ENCODE measurements at places on chromosomes 11 and 22. TPM values are rescaled to one million over a fixed set of nuclear protein-coding genes. Genes with fewer than 3 reads are reported as not detected.

DNA sequence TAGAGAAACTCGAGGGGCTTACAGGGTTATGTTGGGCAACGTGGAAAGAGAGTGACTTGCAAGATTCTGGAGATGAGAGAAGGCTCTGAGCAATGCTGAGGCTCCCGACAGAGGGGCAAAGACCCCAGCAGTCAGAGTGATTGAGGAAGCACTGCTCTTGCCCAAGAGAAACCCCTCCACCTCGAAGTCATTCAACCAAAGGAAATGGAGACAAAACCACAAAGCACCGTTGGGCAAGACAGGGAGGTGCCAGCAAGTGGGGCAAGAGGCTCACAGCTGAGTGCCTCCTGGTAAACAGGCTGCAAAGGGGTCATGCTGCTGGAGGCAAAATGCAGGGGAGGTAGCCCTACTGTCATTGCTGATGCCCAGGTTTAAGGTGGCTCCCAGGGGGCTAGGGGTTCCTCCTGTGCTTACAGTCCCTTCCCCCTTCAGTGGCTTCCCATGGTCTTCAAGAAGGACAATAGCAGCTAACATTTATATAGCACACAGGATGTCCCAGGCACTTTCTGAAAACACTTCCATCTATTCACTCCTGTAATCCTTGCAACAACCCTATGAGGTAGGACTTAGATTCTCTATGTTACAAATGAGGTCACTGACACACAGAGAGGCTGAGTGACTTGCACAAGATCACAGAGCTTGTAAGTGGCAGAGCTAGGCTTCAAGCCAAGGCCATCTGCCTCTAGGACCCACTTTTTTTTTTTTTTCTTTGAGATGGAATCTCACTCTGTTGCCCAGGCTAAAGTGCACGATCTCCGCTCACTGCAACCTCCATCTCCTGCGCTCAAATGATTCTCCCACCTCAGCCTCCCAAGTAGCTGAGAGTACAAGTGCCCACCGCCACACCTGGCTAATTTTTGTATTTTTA, 18.1 kb upstream of the MYH9 start:
- DNase-seq: peak; percentile 33

RPS3 gene
- total RNA-seq: 2,924 TPM

DNA sequence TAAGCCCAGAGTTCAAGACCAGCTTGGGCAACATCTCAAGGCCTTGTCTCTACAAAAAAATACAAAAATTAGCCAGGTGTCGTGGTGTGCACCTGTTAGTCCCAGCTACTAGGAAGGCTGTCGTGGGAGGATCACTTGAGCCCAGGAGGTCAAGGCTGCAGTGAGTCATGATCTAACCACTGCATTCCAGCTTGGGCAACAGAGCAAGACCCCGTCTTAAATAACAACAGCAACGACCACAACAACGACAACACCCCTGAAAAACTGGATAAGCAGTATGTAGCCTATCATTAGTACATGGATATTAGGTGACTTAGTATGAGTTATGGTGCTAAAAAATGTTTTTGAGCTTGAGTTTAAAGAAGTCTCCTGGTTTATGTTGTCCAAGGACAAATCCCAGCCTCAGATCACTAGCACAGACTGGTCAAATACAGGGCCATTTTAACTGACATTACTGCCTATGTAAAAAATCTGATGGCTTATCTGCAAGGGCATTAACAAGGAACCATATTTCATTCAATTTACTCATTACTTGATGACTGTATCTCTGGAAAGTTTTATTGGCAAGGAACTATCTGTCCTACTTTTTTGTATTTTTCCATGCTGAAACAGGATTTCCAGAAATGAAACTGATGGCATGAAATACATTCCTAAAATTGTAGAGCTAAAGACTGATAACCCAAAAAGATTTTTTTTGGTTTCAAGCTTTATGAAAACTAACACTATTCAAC, 23.4 kb downstream of the C2CD3 start:
- no peak for DNase-seq

DNA sequence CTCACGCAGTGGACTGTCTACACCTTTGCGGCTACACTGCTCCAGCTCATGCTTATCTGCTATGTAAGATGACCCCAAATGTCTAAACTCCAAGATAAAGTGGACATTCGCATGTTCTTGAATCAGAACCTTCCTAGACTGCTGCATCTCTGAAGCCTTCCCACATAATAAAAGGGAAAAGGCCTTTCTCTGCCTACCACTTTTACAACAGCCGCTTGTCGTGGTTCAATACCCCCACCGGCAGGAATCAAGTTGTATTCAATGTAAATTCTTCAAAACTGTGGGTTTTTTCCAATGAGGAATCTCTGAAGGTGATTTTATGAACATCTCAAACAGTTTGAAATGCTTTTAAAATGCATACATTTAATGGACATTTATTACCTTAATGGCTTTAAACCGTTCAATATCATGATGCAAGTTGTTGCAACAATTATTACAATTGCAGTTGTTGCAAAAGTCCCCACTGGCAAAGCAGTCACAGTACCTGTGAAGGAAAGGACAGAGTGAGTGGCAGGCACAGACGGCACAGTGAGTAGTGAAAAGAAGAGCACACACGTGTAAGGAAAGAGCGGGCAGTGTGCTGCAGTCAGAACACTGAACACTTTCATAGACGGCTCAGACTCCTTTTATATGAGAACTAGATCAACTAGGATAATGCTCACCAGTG, 31.2 kb downstream of the GAL start:
- DNase-seq: no peak

GRCh38 chr11:82895437-82896091, 4.7 kb downstream of the PRCP start:
- no peak for DNase-seq

RIN1 gene
- 0.78 TPM for total RNA-seq

DNA sequence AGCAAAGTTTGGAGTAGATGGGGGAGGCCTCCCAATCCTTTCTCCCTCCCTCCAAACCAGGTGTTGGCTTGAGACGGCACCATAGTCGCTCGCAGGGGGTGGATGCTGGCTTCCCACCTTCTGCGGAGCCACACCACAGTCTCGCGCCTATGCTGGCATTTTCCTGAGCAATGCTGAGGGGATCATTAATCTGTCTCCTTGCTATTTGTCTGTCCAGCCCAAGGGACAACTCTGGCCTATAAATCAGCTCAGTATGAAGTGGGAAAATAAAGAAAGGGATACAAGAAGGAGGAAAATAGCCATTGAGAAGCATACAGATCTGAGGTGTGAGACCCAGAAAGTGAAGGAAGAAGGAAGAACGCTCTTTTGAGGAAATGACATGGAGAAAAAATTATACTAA, 53.5 kb upstream of the CADM1 start:
- no peak for DNase-seq

RFPL2 gene
- total RNA-seq: 0.26 TPM

GRCh38 chr22:20383538-20383937, 10.4 kb upstream of the ZNF74 start:
- DNase-seq: no peak

DNA sequence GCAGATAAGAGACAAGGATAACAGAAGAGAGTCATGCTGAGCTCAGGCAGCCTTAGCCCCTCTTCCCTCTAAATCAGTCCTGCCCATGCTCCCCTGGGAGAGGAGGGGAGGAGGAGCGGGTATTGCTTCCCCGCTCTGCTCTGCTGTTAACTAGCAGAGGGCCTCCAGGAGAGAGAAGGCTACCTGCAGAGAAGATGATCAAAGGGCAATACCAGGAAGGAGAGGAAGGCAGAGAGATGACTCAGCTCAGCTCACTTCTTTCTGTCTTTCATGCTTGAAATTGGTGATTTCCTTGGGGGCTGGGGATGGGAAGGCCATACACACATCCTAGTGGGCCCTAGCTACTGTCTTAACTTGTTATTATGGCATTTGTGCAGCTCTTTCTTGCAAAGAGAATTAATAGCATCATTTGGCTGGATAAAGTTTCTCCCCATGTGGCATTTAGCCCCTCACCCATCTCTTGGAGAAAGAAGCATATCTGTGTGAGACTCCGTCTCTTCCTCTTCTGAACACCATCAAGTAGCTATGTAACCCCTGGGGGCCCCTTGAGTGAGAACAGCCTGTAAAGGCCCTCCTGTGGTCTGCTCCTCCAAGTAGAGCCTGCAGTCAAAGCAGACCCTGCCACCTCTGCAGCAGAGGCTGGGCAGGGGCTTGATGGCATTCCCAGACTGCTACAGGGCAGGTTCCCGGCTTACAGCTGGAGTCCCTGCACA, 33.4 kb upstream of the AMOTL1 start:
- DNase-seq: no peak

GRCh38 chr11:10247011-10247410, 47.0 kb downstream of the SBF2 start:
- DNase-seq: no peak

OR51B5 gene
- not detected for total RNA-seq

- no peak for DNase-seq
These were observed 7.2 kb downstream of the COA4 start for GRCh38 chr11:73869332-73869949.

GRCh38 chr22:48798281-48799226, 1029.1 kb downstream of the BRD1 start:
- DNase-seq: no peak

GRCh38 chr22:49718396-49718795, 109.3 kb downstream of the BRD1 start:
- no peak for DNase-seq

GRCh38 chr11:62423012-62423411, 4.2 kb downstream of the SCGB1A1 start:
- no peak for DNase-seq

DNA sequence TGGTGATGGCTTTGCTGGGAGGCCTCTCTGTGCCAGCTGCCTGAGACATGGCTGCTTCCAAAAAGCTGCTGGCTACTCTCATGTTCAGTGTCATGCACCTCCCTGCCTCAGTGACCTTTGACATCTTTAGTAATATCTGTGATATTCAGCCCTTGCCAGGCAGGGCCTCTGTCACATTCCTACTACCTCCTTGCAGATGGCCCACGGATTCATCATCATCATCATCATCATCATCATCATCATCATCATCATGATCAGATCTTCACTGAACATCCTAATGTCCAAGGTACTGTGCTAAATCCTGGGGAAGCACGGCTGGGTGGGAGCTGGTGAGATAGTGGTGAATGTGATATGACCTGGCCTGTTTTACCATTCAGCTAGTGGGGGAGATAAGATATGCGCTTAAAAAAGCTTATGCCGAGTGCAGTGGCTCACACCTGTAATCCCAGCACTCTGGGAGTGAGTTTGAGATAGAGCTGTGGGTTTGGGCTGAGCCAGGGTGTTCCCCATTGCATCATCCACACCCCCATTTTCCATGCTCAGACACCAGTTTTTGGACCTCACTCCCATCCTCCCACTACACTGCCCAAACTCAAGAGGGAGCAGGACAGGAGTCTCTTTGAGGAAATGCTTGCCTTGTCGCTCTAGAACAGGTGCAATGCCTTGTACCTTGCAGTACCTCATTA, 17.1 kb upstream of the TMPRSS13 start:
- no peak for DNase-seq

DNA sequence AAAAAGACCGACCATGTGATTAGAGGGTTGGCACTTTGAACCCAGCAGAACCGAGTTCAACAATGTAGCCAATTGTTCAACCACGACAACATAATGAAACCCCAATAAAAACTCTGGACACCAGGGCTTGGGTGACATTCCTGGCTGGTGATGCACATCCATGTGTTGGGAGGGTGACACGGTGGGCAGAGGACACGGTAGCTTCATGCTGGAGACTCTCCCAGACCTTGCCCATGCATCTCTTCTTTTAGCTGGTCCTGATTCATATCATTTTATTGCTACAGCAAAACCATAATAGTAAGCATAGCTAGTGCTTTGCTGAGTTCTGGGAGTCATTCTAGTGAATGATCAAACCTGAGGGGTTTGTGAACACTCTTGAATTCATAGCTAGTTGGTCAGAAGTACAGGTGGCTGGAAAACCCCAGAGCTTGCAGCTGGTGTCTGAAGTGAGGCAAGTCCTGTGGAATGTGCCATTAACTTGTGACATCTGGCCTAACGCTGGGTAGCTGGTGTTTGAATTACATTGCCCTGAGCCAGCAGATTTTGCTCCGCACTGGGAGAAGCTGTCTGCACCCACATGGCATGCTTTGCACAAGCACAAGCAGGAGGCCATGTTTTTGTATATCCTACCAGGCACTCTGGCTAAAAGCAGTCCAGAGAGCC, 14.0 kb downstream of the RPUSD4 start:
- no peak for DNase-seq

GRCh38 chr11:36360826-36361415, 64.8 kb downstream of the PRR5L start:
- DNase-seq: no peak

MPPED2 gene
- total RNA-seq: not detected

DNA sequence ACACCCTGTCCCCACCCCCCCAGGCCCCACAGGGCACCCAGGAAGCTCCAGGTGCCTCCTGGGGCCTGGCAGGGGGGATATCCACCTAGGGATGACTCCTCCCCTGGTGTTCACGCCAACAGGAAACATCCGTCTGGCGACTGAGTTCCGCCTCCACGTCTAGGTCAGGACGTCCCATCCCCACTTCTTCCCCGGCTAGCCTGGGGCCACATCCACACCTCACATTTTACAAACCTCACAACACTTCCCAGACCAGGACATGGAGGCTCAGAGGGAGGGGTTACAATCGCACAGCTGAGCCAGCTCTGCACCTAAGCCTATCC, 21.0 kb downstream of the MAFF start:
- no peak for DNase-seq

GRCh38 chr11:33147559-33147958, 13.7 kb downstream of the CSTF3 start:
- DNase-seq: no peak

DNA sequence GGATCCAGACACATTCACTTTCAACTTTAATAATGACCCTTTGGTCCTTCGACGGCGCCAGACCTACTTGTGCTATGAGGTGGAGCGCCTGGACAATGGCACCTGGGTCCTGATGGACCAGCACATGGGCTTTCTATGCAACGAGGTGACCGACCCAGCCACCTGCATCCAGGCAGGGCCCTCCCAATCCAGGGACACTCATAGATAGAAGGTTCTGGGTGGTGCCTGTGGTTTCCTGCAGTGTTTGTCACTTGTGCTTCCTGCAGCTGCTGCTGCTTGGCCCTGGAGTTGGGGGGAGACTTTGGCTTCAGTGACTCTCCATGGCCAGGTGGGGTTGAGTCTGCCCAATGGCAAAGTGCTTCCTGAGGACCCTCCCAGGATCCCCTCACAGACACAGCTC, 7.3 kb downstream of the APOBEC3B start:
- peak; percentile 30 for DNase-seq

STX3 gene
- 26.2 TPM for total RNA-seq

DNA sequence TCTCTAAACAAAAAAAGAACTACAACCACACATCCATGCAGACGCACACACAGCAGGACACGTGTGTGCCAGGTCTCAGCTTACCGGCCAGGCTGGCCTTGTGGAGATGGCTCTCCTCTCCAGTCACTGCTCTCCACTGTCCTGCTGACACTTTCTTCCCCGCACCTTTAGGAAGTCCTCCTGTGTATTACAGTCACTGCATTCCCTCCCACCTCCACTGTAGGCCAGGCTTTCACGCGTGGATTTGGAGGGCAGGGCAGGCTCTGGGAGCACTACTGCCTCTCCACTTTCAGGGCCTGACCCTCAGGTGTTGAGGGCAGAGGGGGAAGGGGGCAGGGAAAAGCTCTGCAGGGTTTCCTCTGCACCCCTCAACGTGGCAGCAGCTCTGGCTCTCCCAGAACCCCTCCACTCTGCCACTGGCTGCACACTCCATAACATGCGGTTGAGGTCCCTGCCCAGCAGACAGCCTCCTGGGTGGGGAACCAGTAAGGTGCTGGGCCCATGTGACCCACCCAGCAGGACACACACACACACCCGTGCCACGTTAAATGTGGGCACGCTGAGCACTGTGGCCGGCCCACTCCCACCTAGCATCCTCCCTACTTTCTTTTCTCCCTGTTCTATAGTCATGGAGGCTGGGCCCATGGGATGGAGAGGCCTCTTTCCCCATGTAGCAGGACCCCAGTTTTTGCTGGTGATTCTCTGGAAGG, 107.0 kb upstream of the PITPNB start:
- no peak for DNase-seq
